ENCODE measurements at places on chromosomes 5 and 9. TPM values are rescaled to one million over a fixed set of nuclear protein-coding genes. Genes with fewer than 3 reads are reported as not detected.

The RANBP17 gene
- total RNA-seq = 5.7 TPM

The PCDHA1 gene
- not detected for total RNA-seq

The SRA1 gene
- 25.9 TPM for total RNA-seq

The MYMK gene
- total RNA-seq = not detected

The ANKH gene
- 134 TPM for total RNA-seq

The TCF7 gene
- 3.7 TPM for total RNA-seq

The LRRC26 gene
- total RNA-seq = not detected

The PCDHGA5 gene
- total RNA-seq = 4.7 TPM

The ACOT12 gene
- total RNA-seq = not detected

The COL15A1 gene
- 65.9 TPM for total RNA-seq

The UIMC1 gene
- 29.4 TPM for total RNA-seq

The PCDHB12 gene
- total RNA-seq = 1.7 TPM

The TPPP gene
- 15.8 TPM for total RNA-seq
